Left ventricle myocardium inferior (tissue), 1 donor: ENCODE measurements at places on chromosomes 4 and X. TPM values are rescaled to one million over a fixed set of nuclear protein-coding genes. Genes with fewer than 3 reads are reported as not detected.

HTN1 gene
- total RNA-seq: not detected

PAK3 gene
- 0.27 TPM for total RNA-seq

LUZP4 gene
- not detected for total RNA-seq

TMEM255A gene
- 0.38 TPM for total RNA-seq

TMEM192 gene
- 18.3 TPM for total RNA-seq

FRG2 gene
- total RNA-seq: not detected

TRIM61 gene
- total RNA-seq: 2.3 TPM

HTN3 gene
- total RNA-seq: not detected

EMCN gene
- total RNA-seq: 43.6 TPM

LEF1 gene
- total RNA-seq: 0.41 TPM

DNA sequence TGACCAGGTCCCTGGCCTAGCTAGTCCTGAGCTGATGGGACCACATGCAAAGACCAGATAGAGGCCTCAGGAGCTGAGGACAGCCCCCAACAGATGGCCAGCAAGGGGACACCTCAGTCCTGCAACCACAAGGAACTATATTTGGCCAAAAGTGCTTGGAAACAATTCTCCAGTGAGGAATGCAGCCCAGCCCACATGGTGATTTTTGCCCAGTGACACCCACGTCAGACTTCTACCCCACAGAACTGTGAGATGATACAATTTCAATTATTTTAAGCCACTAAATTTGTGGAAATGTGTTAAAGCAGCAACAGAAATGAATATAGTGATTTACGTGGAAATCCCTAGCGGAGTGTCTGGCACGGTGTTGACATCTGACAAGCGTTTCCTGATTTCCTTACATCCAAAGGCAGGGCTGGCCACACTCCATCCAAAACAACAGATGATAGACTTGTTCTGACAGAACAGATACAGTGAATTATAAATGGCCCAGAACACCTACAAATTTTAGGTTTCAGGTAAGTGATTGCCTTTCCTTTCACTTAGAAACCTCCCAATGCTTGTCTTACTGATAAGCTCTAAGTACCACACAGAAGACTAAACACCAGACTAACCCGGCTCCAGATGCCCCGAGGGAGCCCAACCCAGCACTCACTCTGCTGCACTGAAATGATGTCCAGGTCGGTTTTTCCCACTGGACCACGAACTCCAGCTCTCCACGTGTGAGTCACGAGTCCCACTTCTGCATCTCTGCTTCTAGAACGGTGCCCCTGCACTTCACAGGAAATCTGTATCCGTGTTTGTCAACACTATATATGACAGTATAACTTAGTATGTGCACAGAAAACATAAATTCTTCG lies 5.8 kb downstream of the AFAP1 start:
- peaks cover 32% of the 10 kb centered on the region for H3K4me1 ChIP-seq
- no peak overlapping the region for H3K27ac ChIP-seq
- DNase-seq: no peak
- no peak overlapping the region for H3K4me3 ChIP-seq

DNA sequence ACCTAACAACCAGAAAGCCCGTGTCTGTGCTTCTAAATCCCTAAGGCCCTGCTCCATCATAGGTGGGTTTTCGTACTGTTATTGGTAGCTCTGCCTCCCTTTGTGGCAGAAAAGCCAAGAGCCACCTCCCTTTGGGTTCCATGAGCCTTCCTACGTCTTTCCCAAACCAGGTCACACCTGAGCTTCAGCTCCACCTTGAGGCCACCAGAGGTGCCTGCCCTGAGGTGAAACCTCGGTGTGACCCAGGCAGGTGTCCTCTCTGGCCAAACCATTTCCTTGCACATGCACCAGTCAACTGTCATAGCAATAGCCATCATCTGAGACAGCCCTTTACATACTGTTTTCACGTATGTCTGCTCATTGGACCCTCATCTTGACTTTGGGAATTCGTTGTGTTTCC lies 188.0 kb upstream of the RBPJ start:
- no peaks in the 10 kb centered on the region for H3K4me1 ChIP-seq
- DNase-seq: no peak
- no peaks in the 10 kb centered on the region for H3K36me3 ChIP-seq

DNA sequence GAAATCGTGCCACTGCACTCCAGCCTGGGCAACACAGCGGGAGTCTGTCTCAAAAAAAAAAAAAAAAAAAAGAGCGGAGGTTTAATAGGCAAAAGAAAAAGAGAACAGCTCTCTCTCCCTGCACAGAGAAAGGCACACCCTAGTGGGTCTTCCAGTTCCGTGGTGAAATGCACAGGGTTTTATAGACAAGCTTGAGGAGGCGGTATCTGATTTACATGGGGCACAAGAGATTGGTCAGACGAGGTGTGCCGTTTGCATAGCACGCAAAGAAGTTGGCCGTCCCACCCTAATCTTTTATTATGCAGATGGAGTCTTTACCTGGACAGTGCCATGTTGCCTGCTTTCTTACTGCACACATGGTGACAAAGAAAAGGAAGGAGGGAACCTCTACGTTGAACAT lies 33.5 kb upstream of the REST start:
- no peak overlapping the region for H3K27ac ChIP-seq
- no peaks in the 10 kb centered on the region for H3K36me3 ChIP-seq
- no peak overlapping the region for H3K4me3 ChIP-seq

GRCh38 chrX:121085612-121086010 lies 38.2 kb downstream of the GLUD2 start:
- no peaks in the 10 kb centered on the region for H3K4me1 ChIP-seq
- no peak overlapping the region for H3K4me3 ChIP-seq
- DNase-seq: no peak
- H3K36me3 ChIP-seq: no peaks in the 10 kb centered on the region
- H3K27ac ChIP-seq: no peak overlapping the region

GRCh38 chrX:1618689-1619088 lies 3.8 kb downstream of the ASMT start:
- H3K4me1 ChIP-seq: no peaks in the 10 kb centered on the region
- DNase-seq: no peak
- H3K36me3 ChIP-seq: no peaks in the 10 kb centered on the region
- H3K4me3 ChIP-seq: no peak overlapping the region

DNA sequence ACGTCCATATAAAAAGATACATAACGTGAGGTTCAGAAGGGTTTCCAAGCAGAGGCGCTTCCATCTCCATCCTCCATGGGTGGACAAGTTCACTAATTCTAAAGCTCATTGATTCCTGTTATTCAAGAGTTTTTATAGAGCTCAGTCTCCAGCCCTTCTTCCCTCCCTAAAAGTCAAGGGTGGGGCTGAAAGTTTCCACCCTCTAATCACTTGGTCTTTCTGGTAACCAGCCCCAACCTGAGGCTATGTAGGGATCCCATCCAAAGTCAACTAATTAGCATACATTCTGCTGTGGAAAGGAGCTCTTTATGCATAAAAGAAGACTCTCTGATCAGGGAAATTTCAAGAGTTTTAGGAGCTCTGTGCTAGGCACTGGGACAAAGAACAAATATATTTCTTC lies 46.9 kb upstream of the VEGFC start:
- no peak overlapping the region for H3K4me3 ChIP-seq
- no peak for DNase-seq
- no peaks in the 10 kb centered on the region for H3K4me1 ChIP-seq
- no peaks in the 10 kb centered on the region for H3K36me3 ChIP-seq
- no peaks in the 10 kb centered on the region for H3K27me3 ChIP-seq
- peak overlapping the region; percentile 73 for H3K27ac ChIP-seq

DNA sequence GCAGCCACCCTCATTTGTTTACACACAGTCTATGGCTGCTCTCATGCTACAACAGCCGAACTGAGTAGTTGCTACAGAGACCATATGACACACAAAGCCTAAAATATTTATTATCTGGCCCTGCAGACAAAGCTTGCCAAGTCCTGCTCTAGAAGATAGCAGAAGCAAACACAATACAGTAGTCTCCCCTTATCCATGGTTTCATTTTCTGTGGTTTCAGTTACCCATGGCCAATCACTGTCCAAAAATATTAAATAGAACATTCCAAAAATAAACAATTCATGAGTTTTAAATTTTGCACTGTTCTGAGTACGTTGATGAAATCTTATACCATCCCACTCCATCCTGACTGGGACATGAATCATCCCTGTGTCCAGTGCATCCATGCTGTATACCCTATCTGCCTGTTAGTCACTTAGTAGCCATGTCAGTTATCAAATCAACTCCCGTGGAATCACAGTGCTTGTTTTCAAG lies 40.2 kb upstream of the ZNF81 start:
- H3K4me1 ChIP-seq: no peaks in the 10 kb centered on the region
- peak overlapping the region; percentile 85 for H3K27ac ChIP-seq
- H3K4me3 ChIP-seq: no peak overlapping the region
- no peaks in the 10 kb centered on the region for H3K36me3 ChIP-seq

DNA sequence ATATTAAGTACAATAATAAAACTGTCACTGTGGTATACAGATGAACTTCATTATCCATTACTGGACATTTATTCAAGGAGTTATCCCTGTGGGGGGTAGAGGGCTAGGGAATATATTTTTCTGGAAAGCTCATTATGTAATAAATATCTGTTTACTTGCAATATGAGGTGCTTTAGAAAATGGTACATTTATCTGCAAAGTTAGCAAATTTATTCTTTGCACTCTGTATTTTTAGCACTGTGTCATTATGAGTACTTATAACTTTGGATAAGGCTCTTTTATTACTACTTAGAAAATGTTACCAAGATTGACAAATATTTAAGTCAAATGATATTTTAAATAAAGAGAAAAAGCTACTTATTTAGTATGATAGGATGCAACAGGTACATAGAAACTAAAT lies 37.8 kb downstream of the ANKRD17 start:
- no peak overlapping the region for H3K4me3 ChIP-seq
- no peak overlapping the region for H3K27ac ChIP-seq
- DNase-seq: no peak

- DNase-seq: no peak
- H3K27me3 ChIP-seq: no peaks in the 10 kb centered on the region
- H3K4me3 ChIP-seq: no peak overlapping the region
- H3K4me1 ChIP-seq: peaks cover 18% of the 10 kb centered on the region
- H3K27ac ChIP-seq: no peak overlapping the region
Measured at GRCh38 chr4:186943411-186943810, 219.8 kb upstream of the FAT1 start.

DNA sequence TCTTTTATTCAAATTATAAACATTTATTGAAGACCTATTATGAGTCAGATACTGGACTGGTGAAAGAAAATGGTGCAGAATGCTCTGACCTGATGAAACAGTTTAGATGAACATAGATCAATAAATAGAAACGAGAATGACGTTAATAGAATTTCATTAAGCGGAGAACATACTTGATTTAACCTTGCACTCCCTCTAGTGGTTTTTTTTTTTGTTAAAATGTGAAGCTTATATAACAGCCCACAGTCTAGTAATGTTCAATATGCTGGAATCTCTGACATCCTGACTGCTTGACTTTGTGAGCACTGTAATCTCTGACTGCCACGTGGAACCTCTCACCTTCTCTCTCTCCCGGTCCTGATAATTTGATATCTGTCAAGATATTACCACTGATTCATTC lies 32.3 kb downstream of the HDAC8 start:
- H3K27me3 ChIP-seq: no peaks in the 10 kb centered on the region
- no peak for DNase-seq
- no peaks in the 10 kb centered on the region for H3K36me3 ChIP-seq
- peaks cover 28% of the 10 kb centered on the region for H3K4me1 ChIP-seq
- H3K27ac ChIP-seq: peak overlapping the region; percentile 24

GRCh38 chr4:158895797-158896576 lies 127.2 kb downstream of the FNIP2 start:
- no peaks in the 10 kb centered on the region for H3K27me3 ChIP-seq
- H3K36me3 ChIP-seq: peaks cover 68% of the 10 kb centered on the region
- no peak for DNase-seq

GRCh38 chr4:59457576-59457975 lies 1742.5 kb upstream of the ADGRL3 start:
- no peak overlapping the region for H3K4me3 ChIP-seq
- DNase-seq: no peak
- H3K27me3 ChIP-seq: no peaks in the 10 kb centered on the region
- no peak overlapping the region for H3K27ac ChIP-seq
- H3K4me1 ChIP-seq: no peaks in the 10 kb centered on the region
- no peaks in the 10 kb centered on the region for H3K36me3 ChIP-seq

GRCh38 chr4:29213020-29213419 lies 1507.1 kb upstream of the PCDH7 start:
- no peak overlapping the region for H3K27ac ChIP-seq
- no peak for DNase-seq
- no peak overlapping the region for H3K4me3 ChIP-seq
- H3K4me1 ChIP-seq: no peaks in the 10 kb centered on the region
- no peaks in the 10 kb centered on the region for H3K36me3 ChIP-seq
- no peaks in the 10 kb centered on the region for H3K27me3 ChIP-seq

DNA sequence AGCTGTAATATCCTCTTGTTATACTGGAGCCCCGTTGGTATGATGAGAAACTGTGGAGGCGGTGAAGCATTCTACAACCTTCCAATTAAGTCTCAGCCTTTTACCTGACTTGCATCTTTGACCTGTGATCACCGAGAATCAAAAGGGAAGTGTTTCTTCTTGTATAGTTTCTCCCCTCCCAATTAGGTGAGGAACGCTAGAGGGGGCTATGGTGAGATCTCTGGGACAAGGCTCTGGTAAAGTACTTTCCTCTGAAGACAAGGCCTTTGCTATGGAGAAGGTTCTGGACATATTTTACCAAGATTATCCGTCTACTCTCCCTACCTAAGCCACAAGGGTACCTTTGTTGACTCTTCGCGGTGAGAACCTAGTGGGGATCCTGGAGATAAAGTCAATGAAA lies 111.3 kb downstream of the CBLL2 start:
- no peaks in the 10 kb centered on the region for H3K36me3 ChIP-seq
- no peak for DNase-seq
- no peaks in the 10 kb centered on the region for H3K4me1 ChIP-seq
- no peak overlapping the region for H3K27ac ChIP-seq
- no peak overlapping the region for H3K4me3 ChIP-seq
- H3K27me3 ChIP-seq: no peaks in the 10 kb centered on the region

DNA sequence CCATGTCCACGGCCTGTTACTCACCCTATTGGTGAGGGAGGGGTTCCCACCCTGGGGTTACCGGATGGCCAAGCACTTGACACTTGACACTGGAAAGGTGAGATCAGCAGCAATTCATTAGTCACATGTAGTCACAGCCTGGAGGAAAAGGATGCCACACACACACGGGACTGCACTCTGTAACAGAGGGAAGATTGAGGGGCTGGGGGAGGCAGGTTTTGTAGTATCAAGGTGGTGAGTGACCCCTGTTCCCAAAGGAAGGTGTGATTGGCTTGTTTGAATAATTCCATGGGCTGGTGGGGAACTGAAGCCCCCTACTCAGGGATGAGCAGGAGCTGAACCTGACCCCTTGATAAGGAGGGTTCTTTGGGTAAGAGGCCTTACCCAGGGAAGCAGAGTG lies 96.0 kb upstream of the HELT start:
- H3K4me3 ChIP-seq: no peak overlapping the region
- H3K4me1 ChIP-seq: no peaks in the 10 kb centered on the region
- H3K27me3 ChIP-seq: no peaks in the 10 kb centered on the region
- H3K27ac ChIP-seq: no peak overlapping the region

DNA sequence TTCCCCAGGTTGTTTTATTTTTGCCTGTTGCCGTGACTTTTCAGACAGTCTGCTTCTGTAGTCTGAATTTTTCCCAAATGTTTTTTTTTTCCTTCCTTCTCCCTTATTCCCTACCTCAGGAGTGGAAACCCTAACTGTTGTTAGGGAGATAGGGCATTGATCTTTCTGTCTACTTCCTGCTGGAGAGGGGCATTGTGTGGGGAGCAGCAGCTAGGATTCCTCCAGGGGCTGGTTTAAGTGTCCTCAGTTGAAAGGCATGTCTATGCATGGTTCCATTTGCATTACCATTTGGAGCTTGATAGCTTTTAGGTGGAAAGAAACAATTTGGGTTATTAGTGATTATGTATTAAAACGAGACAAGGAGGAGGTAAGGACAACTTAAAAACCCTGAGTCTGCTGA lies 383.9 kb downstream of the DCAF12L2 start:
- no peak for DNase-seq
- H3K27ac ChIP-seq: no peak overlapping the region
- no peak overlapping the region for H3K4me3 ChIP-seq
- no peaks in the 10 kb centered on the region for H3K4me1 ChIP-seq
- no peaks in the 10 kb centered on the region for H3K36me3 ChIP-seq
- no peaks in the 10 kb centered on the region for H3K27me3 ChIP-seq
